Stimulated activated CD4-positive, alpha-beta T cell treated with anti-CD3 and anti-CD28 coated beads, Interleukin-4, amount 100 ng/mL, for 24 hours (primary cell): ENCODE measurements at places on chromosomes 4 and X.

GRCh38 chrX:123138473-123138872, 45.6 kb upstream of the GRIA3 start:
- DNase-seq = no peak

DNA sequence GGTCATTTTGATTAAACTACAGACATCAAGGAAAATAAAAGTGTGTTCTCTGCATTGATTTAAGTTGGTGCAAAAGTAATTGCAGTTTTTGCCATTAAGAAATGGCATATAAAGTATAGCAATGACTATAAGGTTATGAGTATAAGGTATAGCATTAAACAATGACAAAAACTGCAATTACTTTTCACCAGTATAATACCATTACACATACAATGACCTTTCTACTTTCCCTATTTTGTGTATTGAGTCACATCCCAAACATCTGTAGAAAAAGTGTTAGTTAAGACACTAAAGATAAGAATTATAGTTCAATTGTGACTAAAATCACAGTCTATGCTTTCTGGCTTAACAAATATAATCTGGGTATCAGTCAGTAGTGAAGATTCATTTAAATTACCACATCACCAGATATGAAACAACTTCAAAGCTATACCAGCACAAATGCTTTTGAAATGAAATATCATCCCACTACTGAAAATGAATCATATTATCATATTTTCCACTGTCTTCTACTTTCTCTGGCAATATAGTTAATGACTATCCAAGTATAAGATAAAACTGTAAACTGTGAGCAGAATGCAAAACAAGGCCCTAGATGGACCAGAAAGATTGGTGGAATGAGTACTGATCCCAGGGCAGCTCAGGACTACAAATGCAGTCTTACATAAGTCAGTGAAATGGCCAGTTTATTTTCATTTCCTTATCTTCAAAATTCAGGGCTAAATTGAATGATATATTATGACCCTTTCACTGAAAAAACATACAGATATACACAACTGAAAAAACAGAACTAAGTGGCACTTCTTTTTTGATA, 241.1 kb downstream of the ANTXR2 start:
- no peak for DNase-seq

DNA sequence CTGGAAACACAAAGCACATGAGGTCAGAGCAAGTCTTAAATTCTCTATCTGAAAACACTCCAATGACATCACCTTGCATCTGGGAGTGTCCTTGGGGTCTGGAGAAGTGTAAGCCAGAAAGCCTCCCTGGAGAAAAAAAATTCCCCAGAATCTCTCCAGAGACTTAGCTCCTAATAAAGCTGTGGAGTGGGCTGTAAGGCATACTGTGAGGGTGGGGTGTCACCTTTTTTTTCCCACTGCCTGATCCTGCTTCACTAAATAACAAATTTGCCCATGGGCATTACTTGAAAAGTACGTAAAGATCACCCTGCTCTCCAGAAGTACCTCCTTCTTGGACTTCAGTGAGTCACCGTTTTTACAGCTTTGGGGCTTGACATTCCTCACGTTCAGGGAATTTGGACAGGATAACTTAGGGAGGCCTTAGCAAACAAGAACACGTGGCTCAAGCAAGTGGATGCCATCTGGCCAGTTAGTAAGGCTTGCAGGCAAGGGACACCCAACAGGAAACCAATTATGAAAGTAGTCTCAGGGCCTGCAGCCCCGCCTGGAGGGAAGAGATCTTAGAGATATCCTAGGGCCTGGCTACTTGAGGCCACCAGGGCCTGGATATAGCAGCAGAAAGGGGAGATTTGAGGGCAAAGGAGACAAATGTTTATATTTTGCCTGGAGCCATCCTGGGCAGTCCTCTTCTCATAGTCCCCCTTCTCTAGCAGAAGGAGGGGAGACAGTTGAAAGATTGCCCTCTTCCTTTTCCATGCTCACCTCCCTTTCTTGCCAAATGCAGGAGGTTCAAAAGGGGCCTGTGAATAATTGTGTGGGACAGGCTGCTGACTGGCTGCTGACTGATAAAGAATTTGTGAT, 60.1 kb upstream of the PLAC1 start:
- DNase-seq = no peak

GRCh38 chrX:38061335-38061734, 55.0 kb downstream of the SYTL5 start:
- DNase-seq = no peak

DNA sequence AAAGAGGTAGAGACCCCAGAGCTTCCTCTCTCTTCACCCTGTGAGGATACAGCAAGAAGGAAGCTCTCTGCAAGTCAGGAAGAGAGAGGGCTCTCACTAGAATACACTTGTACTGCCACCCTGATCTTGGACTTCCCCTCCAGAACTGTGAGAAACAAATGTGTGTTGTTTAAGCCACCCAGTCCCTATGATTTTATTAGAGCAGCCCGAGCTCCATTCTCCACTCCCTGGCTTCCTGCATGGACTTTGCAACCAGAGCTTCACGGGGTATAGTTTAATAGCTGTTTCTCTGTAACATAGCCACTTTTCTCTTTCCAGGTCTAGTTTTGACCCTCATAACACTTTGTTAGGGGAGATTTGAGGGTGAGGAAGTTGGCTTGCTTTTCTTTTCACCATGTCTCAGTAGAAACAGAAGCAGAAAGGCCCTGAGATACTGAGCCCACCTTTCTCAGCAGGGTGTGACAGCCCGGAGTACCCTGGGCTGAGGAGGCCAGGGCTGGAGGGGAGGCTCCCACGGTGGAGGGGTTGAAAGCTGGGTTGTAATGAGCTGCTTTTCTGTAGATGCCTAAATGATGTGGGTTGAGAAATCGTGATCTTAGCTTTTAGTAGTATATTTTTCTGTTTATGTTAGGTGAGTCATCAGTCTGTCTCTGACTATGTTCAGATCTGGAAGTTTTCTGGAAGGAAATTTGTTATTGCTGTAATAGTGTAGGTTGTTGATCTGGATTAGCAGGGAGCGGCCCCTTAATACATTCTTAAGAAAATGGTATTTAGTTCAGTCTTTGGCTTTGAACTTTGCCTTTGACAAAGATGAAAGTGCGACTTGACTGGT, 118.6 kb downstream of the PTTG2 start:
- peak; percentile 11 for DNase-seq

DNA sequence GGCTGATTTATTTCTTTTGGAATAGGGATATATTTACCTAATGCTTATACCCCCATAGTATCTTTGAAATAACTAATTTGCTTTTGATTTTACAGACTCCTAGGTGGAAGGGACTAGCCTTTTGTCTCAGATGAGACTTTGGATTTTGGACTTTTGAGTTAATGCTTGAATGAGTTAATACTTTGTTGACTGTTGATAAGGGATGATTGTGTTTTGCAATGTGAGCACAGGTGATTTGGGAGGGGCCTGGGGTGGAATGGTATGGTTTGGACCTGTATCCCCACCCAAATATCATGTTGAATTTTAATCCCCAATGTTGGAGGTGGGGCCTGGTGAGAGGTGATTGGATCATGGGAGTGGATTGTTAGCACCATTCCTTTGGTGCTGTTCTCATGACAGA, 117.4 kb upstream of the ZC4H2 start:
- no peak for DNase-seq

DNA sequence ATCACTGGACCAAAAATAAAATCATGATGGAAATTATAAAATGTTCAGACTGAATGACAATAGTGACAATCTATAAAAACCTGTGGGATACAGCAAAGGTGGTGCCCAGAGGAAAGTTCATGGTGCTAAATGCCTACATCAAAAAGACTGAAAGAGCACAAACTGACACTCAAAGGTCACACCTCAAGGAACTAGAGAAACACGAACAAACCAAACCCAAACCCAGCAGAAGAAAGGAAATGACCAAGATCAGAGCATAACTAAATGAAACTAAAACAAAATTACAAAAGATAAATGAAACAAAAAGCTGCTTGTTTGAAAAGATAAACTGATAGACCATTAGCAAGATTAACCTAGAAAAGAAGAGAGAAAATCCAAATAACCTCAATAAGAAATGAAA, 78.7 kb downstream of the ANAPC10 start:
- DNase-seq = no peak

DNA sequence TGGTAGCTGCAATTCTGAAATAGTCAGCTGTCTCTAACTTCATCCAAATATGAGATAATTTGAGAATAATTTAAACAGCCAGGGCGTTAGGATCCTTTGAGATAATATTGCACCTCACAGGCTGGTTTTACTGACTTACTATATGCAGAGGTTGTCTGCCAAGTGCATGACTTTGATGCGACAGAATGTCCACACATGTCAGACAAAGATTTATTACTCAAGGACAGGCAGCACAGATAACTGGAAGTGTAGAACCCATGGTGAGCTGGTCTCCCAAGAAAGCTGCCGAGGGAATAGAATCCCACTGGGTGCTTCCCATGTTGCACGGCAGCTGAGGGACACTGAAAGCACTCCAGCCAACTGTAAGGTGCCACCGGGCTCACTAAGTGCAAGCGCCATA, 166.2 kb upstream of the GALNTL6 start:
- no peak for DNase-seq

DNA sequence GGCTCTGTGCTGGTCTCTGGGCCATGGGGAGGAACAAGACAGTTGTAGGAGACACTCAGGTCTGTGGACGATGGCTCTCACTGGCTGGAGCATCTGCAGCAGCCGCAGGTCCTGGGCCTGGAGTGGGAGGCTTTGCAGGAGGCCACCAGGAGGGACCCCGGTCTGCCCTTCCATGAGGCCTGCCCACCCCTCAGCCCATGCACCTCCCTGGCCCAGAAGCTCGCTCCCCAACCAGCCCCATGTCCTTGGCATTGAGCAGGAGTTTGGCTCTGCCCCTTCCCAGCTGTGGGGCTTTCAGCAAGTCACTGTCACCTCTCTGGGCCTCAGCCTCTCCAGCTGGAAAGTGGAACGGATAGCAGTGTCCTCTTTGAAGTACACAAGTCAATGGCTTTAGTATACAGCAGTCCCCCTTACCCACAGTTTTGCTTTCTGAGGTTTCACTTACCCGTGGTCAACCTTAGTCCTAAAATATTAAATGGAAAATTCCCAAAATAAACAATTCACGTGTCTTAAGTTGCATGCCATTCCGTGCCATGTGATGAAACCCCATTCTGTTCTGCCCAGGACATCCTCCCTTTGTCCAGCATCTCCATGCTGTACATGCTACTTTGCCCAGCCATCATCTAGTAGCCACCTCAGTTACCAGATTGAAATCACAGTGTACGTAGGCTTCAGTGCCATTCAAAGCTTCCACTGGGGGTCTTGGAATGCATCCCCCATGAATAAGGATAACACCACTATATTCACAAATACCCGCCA, 104.0 kb downstream of the CPZ start:
- no peak for DNase-seq

DNA sequence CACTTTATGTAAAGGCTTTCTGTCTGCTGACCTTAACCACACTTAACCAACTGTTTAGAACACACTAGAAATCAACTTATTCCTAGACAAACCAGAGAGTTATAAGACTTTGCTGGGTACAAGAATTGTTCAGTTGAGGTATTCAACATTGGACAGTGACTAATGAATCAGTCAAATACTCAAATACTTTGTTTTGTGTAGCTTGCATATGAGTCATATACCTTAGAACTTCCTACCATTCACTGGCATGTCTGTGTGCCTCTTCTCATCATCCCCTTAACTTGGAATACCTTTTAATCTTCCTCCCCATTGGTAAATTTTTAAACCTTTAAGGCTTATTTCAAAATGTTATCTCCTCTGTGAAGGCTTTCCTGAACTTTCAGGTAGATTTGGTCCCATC, 708.8 kb upstream of the GRIA3 start:
- no peak for DNase-seq

- DNase-seq = no peak
Measured at GRCh38 chr4:180234730-180235129, 2008.5 kb upstream of the TENM3 start.

DNA sequence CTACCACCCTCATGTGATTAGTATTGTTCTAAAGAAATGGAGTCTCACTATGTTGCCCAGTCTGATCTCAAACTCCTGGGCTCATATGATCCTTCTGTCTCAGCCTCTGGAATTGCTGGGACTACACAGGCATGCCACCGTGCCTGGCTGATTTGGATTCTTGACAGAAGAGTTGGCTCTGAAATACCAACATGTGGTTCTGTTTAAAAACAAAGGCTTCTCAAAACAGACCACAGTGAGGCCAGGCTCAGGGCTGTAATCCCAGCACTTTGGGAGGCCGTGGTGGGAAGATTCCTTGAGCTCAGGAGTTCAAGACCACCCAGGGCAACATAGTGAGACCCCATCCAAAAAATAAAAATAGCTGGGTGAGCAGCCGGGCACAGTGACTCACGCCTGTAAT, 126.7 kb downstream of the DHRSX start:
- no peak for DNase-seq

DNA sequence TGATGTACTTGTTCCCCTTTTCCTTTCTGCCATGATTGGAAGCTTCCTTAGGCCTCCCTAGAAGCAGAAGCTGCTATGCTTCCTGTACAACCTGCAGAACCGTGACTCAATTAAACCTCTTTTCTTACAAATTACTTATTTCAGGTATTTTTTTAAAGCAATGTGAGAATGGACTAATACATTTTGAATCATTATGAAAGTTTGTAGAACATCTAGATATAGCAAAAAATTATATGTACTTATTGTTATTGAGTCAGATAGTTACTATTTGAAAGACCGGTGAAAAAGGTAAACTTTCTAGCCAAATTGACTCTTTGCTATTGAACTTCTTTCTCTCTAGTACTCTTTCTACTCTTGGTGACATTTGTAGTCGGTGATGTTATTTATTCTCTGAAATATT, 777.3 kb upstream of the GALNTL6 start:
- no peak for DNase-seq

- peak; percentile 37 for DNase-seq
Measured at GRCh38 chrX:41923978-41924683, 777 bp upstream of the CASK start.

DNA sequence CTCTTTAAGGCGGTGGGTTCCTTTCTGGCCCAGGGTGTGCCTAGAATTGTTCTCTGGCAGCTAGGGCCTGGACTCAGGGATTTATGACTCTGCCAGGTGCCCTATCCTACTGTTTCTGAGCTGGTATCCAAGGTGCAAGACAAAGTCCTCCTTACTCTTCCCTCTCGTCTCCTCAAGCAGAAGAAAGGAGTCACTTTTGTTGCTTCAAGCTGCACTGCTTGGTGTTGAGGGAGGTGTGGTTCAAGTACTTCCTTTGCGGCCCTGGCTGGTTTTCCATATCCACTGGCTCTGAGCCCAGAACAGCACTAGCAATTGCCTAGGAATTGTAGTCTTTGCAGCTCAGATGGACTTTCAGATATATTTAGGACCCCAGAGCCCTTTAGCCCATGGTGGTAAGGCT, 39.3 kb downstream of the RTL3 start:
- DNase-seq = no peak

DNA sequence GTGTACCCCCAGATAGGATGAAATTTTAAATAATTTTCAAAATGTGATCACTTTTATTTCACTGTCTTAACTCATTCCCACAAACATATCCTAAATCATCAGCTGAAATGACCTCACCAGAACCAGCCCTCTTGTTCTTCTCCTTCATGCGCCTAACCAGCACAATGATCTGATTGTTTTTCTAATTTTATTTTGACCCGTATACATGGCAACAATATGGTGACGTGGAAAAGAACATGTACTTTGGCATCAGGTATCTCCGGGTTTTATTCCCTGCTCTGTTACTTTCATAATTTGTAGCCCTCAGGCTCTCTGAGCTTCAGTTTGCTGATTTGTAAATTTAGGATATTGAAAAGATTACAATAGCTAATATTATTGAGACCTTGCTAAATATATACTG, 562.4 kb upstream of the ZFP42 start:
- DNase-seq = no peak
